ENCODE measurements at places on chromosomes 5 and 9.

DNA sequence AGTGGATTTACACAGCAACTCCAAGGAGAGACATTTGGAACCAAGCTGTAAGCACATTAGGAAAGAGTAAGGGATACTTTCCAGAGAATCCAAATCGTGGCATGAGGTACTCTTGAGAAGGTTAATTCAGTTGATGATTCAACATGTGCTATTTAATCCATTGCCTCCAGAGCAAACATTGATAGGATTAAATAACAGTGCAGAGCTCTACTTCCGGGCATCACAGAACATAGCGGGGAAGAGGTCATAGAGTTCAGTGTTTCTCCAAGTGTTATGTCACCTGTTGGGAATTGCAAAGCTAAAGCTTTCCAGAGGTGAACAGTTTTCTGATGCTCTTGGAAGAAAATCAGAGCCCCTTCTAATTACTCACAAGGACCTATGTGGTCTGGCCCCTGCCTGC, 127.5 kb downstream of the PPP2R2B start:
- DNase-seq, result no peak

DNA sequence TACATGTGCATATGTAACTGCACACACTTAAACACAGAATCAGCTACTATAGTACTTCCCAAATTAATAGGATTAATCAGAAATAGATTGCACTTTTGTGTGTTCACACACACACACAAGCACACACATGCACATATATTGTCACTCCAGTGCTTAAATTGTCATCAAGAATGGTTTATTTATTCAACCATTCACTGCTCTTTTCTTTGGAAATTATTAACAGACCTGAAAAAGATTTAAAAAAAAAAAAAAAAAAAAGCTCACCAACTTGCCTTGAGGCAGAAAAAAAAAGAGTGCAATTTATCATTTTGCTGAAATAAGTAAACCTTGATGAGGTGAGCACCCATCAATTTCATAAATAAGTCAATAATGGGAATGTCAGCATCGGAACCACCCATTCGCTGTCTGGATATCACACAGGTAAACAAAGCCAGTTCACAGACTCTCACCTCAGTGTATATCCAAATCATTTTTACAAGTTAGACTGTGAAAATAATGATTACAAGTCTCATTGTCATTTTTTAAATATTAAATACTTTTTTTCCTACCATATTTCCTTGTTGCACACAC, 562.8 kb downstream of the BNC2 start:
- no peak for DNase-seq

- no peak for DNase-seq
Measured at GRCh38 chr5:169736653-169737052, 99.6 kb downstream of the DOCK2 start.

DNA sequence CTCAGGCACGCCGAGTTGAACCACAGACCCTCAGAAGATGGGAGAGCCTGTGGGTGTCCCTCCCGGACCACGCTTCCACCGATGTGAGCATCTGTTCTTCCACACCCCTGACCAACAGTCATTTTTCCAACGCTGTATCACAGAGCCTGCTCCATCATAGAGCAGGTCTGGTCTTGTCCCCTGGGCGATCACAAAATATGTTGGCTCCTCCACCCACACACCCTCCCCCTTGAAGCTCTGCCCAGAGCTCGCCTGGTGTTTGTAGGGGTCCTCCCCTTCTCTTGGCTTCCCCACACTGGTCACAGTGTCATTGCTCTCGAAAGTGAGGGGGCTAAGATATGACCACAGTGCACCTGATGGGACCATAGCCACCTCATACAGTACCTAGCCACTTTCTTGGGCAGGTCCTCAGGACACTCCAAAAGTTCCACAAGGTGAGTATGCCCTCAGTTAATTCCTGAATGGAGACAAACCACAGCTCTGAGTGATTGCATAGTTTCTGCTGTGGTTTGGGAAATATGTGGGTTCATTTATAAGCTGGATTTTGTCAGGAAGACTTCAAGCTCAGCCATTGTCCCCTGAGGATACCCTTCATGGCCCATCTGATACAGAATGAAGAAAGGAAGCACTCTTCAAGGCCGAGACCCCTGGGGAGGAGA, 3.5 kb upstream of the ZNF618 start:
- DNase-seq, result no peak

- DNase-seq, result no peak
Measured at GRCh38 chr5:150318613-150319483, 16.1 kb upstream of the ARSI start.

DNA sequence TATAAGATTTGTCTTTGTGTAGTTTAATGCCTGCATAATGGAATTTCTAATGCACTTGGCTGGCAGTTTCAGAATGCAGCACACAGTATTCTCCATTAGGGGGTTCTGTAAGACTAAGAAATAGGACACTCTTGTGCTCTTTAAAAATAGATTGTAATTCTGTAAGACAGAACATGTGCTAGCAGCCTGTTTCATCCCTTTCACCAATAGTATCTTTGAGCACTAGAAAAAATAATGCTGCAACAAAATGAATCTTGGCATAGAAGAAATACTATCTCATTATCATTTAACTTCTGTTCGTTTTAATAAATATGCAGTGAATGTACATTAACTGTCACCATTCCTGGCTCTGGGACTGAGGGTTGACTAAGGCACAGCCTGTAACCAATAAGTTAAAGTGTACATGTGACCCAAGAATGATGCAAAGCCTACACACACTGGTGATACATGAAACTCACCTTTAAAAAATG, 23.8 kb upstream of the ZNF622 start:
- DNase-seq, result no peak

Measured in CD4-positive, alpha-beta T cell treated with Interleukin-6 at 100 ng/mL for 8 hours (primary cell).